ENCODE measurements at places on chromosomes 16 and 17.

GRCh38 chr16:84241778-84242177 lies 2.0 kb upstream of the KCNG4 start:
- no peak for DNase-seq

DNA sequence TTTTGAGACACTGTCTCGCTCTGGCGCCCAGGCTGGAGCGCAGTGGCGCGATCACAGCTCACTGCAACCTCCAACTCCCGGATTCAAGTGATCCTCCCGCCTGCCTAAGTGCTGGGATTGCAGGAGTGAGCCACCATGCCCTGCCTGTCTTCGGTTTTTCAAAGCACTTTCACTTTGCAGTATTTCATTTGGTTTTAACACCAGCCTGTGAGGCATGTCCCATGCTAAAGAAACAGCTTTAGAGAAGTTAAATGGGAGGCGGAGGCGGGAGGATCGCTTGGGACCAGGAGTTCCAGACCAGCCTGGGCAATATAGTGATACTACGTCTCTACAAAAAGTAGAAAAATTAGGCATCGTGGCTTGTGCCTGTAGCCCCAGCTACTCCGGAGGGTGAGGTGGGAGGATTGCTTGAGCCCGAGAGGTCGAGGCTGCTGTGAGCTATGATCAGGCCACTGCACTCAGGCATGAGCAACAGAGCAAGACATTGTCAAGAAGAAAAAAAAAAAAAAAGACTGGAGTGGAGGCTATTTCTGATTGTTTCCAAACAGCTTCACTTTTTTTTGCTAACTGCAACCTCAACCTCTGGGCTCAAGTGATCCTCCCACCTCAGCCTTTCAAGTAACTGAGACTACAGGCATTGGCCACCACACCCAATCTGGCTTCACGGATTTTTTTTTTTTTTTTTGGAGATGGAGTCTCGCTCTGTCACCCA lies 1.3 kb downstream of the METTL23 start:
- DNase-seq: peak; percentile 64

DNA sequence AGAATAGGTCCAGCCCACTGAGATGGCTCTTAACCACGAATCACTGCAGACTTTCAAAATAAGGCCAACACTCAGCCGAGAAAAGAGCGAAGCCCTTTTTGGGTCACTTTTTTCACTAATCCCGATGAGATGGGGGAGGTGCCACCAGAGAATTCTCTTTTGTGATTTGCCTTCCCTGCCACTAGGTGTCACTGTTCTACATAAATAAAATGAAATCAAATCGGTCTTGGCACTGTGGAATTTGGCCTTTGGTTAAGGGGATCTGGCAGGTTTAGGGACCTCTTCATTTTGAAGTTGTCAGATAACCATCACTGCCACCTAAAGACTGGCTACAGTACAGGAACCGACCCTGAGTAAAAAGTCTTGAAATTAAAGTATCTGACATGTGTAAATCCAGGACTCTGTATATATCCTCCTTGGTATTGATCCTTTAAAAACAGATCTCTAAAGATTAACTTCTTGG lies 147.0 kb downstream of the HS3ST4 start:
- DNase-seq: peak; percentile 43

- no peak for DNase-seq
Observed at GRCh38 chr16:51286272-51286671, 135.2 kb upstream of the SALL1 start.

DNA sequence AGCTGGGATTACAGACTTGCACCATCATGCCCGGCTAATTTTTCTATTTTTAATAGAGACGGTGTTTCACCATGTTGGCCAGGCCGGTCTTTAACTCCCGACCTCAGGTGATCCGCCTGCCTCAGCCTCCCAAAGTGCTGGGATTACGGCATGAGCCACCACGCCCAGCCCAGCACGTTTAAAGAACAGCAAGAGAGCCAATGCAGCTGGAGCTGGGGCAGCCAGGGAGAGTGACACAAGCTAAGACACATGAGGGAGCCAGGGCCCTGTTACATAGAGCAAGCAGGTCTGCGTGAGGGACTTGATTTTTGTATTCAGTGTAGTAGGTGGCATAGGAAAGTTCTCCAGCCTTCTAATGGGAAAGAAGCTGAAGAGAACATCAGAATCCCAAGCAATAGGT lies 21.7 kb upstream of the GOSR2 start:
- DNase-seq: no peak

- DNase-seq: peak; percentile 58
Observed at GRCh38 chr16:48330841-48331192, 54.4 kb downstream of the SIAH1 start.

DNA sequence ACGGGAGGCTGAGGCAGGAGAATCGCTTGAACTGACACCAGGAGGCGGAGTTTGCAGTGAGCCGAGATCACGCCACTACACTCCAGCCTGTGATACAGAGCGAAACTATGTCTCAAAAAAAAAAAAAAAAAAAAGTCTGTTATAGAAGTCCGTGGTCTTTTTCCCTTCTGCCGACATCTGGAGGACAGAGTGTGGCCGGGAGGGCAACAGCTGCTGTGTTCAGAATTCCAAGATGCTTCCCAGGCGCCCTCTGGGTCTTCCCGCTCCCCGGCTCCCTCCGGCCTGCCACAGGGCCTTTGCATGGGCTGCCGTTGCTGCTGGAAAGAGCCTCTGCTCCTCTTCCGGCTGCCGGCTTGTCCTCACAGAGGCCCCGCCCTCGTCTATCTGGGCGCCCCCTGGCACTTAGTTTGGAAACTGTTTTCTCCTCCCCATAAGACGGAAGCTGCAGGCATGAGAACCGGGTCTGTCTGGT lies 2.4 kb upstream of the CACNA1H start:
- no peak for DNase-seq

DNA sequence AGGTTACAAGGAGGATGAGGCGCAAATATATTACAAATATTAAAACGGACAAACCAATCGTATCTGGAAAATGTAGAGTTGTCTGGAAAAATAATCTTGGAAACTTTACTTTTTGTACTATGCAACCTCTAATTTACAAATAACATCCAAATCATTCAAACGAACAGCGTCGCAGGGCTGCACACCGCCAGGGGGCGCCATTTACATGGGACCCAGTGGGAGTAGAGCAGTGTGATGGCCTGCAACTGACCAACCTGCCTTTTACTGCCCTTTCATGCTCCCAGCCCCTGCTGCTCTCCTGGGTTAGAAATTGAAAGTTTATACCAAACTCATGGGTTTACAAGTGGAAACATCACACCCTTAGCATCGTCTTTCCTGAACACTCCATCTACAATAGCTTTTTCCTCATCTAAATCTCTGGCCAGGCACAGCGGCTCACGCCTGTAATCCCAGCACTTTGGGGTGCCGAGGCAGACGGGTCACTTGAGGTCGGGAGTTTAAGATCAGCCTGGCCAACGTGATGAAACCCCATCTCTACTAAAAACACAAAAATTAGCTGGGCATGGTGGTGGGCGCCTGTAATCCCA lies 10.0 kb downstream of the PITPNC1 start:
- DNase-seq: peak; percentile 71

Measured in kidney (tissue), 22 donors.